Tibial artery (tissue), 4 donors: ENCODE measurements at places on chromosomes 2 and 18.
A peak's percentile ranks its signal among the peaks of the same experiment; 100 is the strongest.

GRCh38 chr2:113200736-113201490 lies 27.1 kb downstream of the PSD4 start:
- H3K27ac ChIP-seq: no peak overlapping the region
- peak; percentile 47 for DNase-seq
- H3K36me3 ChIP-seq: no peaks in the 10 kb centered on the region
- H3K4me3 ChIP-seq: no peak overlapping the region
- peaks cover 10% of the 10 kb centered on the region for H3K4me1 ChIP-seq

DNA sequence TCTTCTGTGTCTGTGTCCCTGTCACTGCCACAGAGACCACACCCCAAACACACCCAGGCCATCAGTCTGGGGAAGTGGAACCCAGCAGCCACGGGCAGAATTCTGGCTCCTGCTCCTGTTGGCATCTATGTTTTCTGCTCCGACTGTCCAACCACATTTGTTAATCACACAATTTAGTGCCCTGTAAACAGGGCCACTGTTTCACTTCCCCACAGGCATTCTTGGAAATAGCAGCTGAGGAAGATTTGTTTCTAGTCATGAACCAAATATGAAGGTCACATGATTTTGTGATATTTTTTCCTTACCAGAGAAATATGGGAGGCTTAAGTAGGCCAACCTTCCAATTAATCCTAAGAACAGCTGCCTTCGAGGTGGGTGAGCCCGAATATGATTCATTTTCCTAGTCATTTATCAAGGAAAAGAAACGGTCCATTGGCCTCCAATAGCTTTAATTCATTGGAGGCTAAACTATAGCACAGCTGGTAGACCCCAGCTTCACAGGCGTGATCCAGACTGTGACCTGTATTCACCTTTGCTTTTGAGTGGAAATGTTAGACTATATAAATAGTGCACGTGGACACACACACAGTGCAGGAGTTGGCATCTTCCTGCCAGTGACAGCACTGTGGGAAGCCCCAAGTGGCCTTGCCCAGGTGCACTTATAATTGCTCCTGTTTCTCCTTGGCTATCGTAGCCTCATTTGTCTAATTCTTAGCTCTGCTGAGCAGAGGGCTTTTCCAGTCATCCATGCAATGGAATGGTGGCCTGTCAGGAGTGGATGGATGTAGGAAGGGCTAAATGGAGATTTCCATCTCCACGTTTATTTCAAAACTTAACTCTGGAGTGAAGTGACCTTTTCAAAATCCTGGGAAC lies 267.9 kb downstream of the LPIN1 start:
- no peaks in the 10 kb centered on the region for H3K27me3 ChIP-seq
- DNase-seq: peak; percentile 49
- no peaks in the 10 kb centered on the region for H3K36me3 ChIP-seq

DNA sequence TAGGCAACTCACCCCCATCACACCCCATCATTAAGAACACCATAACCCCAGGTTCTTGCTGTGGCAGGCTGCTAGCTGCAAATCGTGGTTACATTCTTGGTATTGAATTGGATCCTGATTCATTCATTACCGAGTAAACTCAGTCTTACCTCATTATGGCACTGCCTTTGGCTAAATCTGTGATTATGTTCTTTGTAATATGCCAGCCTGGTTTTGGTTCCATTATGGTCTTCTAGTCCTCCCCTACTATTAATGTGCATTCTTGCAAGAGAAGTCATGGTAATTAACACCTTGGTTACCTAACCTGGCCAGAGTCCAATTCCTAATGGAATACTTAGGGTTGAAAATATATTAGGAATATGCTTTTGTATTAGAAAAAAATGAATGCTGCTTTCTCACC lies 258.9 kb upstream of the APCDD1 start:
- no peaks in the 10 kb centered on the region for H3K27me3 ChIP-seq
- H3K4me3 ChIP-seq: no peak overlapping the region
- no peak overlapping the region for H3K27ac ChIP-seq
- DNase-seq: no peak
- no peaks in the 10 kb centered on the region for H3K4me1 ChIP-seq
- H3K36me3 ChIP-seq: no peaks in the 10 kb centered on the region

DNA sequence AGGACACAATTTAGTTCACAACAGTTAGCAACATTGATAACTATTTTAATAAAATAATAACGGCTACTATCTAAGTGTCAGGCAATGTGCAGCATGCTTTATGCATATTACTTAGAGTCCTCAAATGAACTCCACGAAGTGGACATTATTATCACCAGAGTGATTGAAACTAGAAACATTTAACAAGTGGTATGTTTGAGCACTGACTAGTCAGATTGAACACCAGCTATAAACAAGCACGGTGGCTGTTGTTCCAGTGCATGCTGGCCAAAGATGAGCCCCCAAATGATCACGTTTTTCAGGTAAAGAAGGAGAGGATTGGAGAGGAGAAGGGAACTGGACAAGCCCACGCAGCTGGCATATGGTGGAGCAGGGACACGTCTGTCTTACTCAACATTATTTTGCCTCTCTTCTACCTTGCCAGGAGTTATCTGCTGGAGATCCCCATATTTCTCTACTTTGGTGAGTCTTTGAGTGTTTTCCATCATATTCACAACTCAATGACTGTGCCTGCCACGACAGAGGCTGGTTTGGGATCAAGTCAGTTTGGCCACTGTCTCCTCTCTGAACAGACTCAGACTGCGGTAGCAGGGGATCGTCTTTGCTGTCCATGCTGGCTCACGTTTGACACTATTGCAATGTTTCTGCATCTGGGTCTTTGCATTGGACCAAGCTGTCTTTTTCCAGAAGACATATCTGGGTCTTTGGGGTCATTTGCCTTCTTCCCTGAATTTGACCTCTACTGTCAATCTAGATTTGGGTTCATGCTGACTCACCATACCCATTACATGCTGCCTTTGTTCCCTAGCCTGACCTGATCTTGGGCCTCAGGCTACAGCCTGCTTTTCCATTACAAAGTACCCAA lies 66.0 kb upstream of the ACSL3 start:
- no peak overlapping the region for H3K4me3 ChIP-seq
- no peak overlapping the region for H3K27ac ChIP-seq
- H3K27me3 ChIP-seq: no peaks in the 10 kb centered on the region
- H3K36me3 ChIP-seq: no peaks in the 10 kb centered on the region

DNA sequence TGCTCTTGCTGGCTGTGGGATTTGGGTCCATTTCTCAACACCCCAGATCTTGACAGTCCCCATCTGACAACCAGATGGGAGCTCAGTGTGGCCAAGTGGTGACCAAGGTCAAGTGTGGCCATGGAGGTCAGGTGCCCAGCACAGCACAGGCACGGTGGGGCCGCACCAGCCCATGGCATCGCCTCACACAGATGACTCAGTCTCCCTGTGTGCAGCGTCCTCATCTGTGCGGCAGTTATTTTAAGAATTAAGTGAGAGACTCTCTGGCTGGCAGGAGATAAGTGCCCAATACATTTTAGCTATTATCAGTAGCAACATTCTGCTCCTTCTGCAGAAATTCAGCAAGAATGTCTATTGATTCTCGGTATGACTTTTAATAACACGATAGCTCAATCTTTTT lies 167.2 kb downstream of the DDX1 start:
- no peak overlapping the region for H3K4me3 ChIP-seq
- no peaks in the 10 kb centered on the region for H3K4me1 ChIP-seq
- no peaks in the 10 kb centered on the region for H3K36me3 ChIP-seq
- DNase-seq: no peak
- peaks cover 2% of the 10 kb centered on the region for H3K27me3 ChIP-seq

- no peaks in the 10 kb centered on the region for H3K4me1 ChIP-seq
- no peaks in the 10 kb centered on the region for H3K36me3 ChIP-seq
- no peak overlapping the region for H3K27ac ChIP-seq
- H3K4me3 ChIP-seq: no peak overlapping the region
- no peaks in the 10 kb centered on the region for H3K27me3 ChIP-seq
- no peak for DNase-seq
Observed at GRCh38 chr2:109304731-109305470, 175.9 kb downstream of the SH3RF3 start.

GRCh38 chr2:74845217-74845751 lies 11.4 kb downstream of the HK2 start:
- H3K27ac ChIP-seq: peak overlapping the region; percentile 80
- no peaks in the 10 kb centered on the region for H3K27me3 ChIP-seq
- peaks cover 50% of the 10 kb centered on the region for H3K4me1 ChIP-seq
- no peaks in the 10 kb centered on the region for H3K36me3 ChIP-seq
- H3K4me3 ChIP-seq: no peak overlapping the region

GRCh38 chr2:177692783-177693269 lies 300.3 kb downstream of the AGPS start:
- no peak overlapping the region for H3K4me3 ChIP-seq
- no peak for DNase-seq
- no peaks in the 10 kb centered on the region for H3K36me3 ChIP-seq
- H3K27ac ChIP-seq: no peak overlapping the region
- no peaks in the 10 kb centered on the region for H3K4me1 ChIP-seq

DNA sequence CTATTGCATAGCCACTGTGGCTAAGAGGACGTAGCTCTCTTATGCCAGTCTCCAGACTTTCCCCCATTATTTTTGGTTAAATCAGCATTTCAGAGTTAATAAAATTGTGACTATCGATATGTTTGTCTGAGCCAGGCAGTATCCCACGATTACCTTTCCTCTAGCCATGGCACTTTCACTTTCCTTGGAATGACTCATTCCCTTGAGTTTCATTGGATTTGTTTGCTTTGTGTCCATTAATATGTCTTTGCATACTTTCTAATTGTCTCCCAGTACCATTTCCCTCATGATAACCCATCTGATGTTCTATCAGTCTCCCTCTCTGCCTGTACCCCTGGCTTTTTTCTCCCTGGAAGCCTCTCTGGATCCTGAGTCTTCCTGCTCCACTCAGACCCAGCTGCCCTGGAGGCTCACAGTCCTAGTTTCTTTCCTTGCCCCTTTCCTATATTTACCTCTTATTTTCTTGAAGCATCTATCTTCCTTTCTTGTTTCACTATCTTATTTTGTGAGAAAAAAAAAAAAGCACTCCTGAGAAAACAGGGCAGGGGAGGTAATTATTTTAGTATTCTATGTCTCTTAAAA lies 126.1 kb downstream of the MTX2 start:
- H3K27me3 ChIP-seq: no peaks in the 10 kb centered on the region
- H3K4me1 ChIP-seq: peaks cover 26% of the 10 kb centered on the region
- no peaks in the 10 kb centered on the region for H3K36me3 ChIP-seq
- H3K4me3 ChIP-seq: no peak overlapping the region
- DNase-seq: no peak
- no peak overlapping the region for H3K27ac ChIP-seq

- H3K4me3 ChIP-seq: peak overlapping the region; percentile 48
- H3K4me1 ChIP-seq: no peaks in the 10 kb centered on the region
- no peaks in the 10 kb centered on the region for H3K36me3 ChIP-seq
- H3K27me3 ChIP-seq: peaks cover 5% of the 10 kb centered on the region
- DNase-seq: no peak
Observed at GRCh38 chr18:6730416-6731221, 1.1 kb downstream of the ARHGAP28 start.

DNA sequence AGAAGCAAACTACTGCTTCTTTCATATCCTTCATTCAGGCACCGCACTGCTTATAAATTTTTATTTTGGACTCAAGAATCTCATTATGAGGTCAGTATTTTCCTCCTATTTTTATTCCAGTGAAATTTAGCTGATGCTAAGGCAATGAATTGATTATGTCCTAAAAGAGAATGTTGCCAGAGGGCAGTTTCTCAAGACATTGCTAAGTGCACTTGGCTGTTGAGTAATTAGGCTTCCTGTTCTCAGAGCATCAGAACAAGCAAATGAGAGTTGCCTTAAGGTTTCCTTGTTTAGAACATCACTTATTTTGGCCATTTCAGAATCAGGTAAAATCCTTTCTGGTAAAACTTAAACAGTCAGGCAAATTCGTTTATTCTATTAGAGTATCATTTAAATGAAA lies 548.6 kb upstream of the ZEB2 start:
- H3K4me1 ChIP-seq: peaks cover 26% of the 10 kb centered on the region
- no peak overlapping the region for H3K4me3 ChIP-seq
- no peak overlapping the region for H3K27ac ChIP-seq
- H3K27me3 ChIP-seq: no peaks in the 10 kb centered on the region
- DNase-seq: no peak

GRCh38 chr18:53819174-53819573 lies 405.3 kb downstream of the MBD2 start:
- no peak overlapping the region for H3K27ac ChIP-seq
- no peak for DNase-seq
- H3K4me3 ChIP-seq: no peak overlapping the region
- H3K27me3 ChIP-seq: no peaks in the 10 kb centered on the region

- H3K36me3 ChIP-seq: no peaks in the 10 kb centered on the region
- peak overlapping the region; percentile 67 for H3K27ac ChIP-seq
- H3K4me1 ChIP-seq: no peaks in the 10 kb centered on the region
Observed at GRCh38 chr2:30372826-30373225, 74.2 kb upstream of the LCLAT1 start.

- DNase-seq: no peak
- H3K27me3 ChIP-seq: no peaks in the 10 kb centered on the region
- H3K4me1 ChIP-seq: no peaks in the 10 kb centered on the region
- peaks cover 35% of the 10 kb centered on the region for H3K36me3 ChIP-seq
- H3K4me3 ChIP-seq: no peak overlapping the region
Observed at GRCh38 chr18:35688757-35689156, 107.2 kb downstream of the GALNT1 start.

DNA sequence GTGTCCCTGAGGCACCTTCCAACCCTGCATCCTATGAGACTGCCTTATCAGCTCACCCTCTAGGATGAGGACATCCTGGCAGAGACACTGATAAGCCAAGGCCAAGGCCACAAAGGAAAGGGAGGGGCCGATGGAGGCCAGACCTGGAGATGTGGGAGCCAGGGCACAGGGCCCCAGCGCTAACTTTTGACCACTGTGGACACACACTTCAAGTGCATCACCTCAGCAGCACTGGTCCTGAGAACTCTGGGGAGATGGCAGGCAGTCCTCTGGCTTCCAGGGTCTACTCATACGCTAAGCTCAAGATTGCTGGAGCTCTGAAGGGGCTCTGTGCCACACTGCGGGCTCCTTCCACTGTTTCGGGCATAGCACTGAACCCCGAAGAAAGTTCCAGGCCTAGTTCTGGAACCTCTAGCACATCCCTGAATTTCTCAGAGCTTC lies 100.2 kb upstream of the ID2 start:
- DNase-seq: no peak
- no peak overlapping the region for H3K27ac ChIP-seq
- H3K36me3 ChIP-seq: no peaks in the 10 kb centered on the region
- peaks cover 15% of the 10 kb centered on the region for H3K4me1 ChIP-seq
- no peak overlapping the region for H3K4me3 ChIP-seq

GRCh38 chr2:178109813-178110212 lies 2.4 kb upstream of the RBM45 start:
- no peaks in the 10 kb centered on the region for H3K27me3 ChIP-seq
- no peaks in the 10 kb centered on the region for H3K4me1 ChIP-seq
- DNase-seq: no peak
- H3K36me3 ChIP-seq: no peaks in the 10 kb centered on the region

- no peak overlapping the region for H3K27ac ChIP-seq
- DNase-seq: no peak
- H3K4me3 ChIP-seq: no peak overlapping the region
- no peaks in the 10 kb centered on the region for H3K4me1 ChIP-seq
- H3K36me3 ChIP-seq: peaks cover 7% of the 10 kb centered on the region
Observed at GRCh38 chr2:118119761-118120400, 31.6 kb downstream of the INSIG2 start.
